NCI-H1436 treated with DMSO at 0.1 percent for 48 hours (cell line): ENCODE measurements at places on chromosomes 16 and 17.

DNA sequence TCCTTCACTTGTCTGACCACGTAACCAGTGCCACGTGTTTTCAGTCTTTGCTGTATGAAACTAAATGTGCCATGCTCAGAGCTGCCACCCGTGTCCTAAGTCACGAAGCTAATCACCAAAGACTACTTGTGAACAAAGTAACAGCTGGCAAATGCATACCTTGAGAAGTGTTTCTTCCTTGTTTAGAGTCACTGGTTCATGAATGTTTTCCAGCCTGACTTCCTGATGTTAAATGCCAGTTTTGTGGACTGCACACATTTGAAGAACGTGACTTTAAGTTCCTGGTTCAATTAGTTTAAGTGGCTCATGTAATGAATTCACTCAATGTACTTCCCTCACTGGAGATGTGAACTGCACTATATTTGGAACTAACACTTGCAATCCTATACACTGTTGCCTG, 19.9 kb upstream of the KPNB1 start:
- DNase-seq, result no peak

DNA sequence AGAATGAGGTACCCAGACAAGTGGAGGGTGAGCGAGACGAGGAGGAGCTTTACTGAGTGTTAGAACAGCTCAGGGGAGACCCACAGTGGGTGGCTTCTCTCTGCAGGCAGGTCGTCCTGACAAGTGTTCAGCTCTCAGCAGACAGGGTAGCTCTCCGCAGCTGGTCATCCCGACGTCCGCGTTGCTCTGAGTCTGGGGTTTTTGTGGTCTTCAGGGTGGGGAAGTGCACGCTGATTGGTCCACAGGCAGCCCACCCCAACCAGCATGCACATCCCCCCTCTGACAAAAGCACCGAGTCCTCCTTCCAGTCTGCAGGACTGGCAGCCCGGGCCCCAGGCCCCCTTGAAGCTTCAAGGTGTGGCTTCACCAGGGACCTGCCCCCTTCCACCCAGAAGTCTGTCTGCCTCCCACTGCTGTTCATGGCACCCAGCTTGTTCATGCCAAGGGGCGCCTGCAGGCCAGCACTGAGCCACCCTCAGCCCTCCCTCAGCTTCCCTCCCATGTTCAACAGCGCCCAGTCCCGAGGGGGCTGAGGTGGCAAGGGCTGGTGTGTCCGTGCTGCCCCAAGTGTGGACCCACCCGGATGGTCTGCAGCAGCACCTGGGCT, 19.9 kb upstream of the WDR45B start:
- DNase-seq, result no peak

DNA sequence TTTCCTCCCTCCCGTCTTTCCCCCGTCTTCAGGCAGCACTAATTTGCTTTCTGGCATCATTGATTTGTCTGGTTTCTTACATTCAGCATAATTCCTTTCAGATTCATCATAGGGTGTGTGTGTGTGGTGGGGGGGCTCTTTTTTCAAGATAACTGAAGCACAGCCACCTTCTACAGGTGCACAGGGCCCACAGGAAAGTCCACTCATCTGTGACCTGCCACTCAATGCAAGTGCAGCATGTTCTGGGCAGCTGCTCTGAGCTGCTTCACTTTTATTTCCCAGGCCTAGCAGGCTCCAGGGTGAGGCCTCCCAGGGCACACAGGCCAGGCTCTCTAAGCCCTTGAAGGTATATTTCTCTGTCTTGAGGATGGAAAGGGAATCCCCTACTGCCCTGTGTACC, 35.2 kb upstream of the MYH10 start:
- no peak for DNase-seq

GRCh38 chr17:62676952-62677596, 49.6 kb downstream of the MRC2 start:
- DNase-seq, result no peak

DNA sequence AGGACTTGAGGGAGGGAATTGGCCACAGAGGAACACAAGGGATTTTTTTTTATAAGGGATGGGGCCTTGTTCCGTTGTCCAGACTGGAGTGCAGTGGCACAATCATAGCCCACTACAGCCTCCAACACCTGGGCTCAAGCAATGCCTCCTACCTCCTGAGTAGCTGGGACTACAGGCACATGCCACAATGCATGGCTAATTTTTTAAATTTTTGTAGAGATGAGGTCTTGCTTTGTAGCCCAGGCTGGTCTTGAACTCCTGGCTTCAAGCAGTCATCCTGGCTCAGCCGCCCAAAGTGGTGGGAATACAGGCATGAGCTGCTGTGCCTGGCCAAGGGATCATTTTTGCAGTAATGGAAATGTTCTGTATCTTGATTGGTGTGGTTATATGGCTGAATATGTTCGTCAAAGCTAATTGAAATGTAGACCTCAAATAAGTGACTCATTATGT, 56.9 kb downstream of the VMP1 start:
- DNase-seq, result no peak

- no peak for DNase-seq
Observed at GRCh38 chr17:8186446-8186786, 3.6 kb downstream of the BORCS6 start.

GRCh38 chr16:78217276-78217675, 117.8 kb downstream of the WWOX start:
- no peak for DNase-seq

- DNase-seq, result no peak
Observed at GRCh38 chr17:78675836-78676235, 98.6 kb upstream of the DNAH17 start.

- no peak for DNase-seq
Observed at GRCh38 chr17:50314456-50315011, 31.4 kb upstream of the XYLT2 start.

- no peak for DNase-seq
Observed at GRCh38 chr16:73615071-73615940, 567.4 kb upstream of the ZFHX3 start.

DNA sequence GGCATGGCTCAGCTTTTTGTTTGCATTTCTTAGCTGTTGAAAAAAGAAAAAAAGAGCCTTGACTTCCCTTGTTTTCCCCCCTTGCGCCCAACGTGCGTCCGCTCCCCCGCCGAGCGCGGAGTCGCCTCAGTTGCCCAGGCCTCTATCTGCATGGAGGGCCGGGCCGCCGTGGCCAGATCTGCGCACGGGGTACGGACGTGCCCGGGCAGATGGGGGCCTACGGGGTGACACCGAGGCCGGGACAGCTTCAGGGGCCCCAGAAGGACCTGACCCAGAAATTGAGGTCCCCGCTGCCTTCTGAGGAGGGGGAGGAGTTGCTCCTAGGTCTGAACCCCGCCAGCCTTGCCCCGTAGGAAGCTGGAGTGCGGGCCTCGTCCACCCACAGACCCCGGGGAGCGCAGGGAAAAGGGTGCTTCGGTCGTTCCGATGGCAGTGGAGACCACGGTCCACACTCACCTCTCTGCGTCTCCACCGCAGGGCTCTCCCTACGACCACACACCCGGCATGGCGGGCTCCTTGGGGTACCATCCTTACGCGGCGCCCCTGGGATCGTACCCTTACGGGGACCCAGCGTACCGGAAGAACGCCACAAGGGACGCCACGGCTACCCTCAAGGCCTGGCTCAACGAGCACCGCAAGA, 1.5 kb downstream of the IRX5 start:
- DNase-seq, result no peak

DNA sequence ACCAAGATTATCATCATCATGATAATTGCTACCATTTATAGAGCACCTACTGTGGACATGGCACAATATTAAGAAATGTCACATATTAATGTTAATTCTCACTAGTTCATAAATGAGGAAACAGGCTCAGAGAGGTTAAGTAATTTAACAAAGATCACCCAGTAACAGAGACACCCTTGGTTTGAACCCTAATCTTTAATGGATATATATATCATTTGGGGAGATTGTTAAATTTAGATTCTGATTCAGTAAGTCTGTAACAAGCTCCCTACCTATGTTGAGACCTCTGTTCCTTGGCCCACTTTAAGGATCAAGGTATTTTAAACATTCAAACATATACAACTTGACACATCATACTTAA, 804 bp upstream of the TMEM100 start:
- no peak for DNase-seq

DNA sequence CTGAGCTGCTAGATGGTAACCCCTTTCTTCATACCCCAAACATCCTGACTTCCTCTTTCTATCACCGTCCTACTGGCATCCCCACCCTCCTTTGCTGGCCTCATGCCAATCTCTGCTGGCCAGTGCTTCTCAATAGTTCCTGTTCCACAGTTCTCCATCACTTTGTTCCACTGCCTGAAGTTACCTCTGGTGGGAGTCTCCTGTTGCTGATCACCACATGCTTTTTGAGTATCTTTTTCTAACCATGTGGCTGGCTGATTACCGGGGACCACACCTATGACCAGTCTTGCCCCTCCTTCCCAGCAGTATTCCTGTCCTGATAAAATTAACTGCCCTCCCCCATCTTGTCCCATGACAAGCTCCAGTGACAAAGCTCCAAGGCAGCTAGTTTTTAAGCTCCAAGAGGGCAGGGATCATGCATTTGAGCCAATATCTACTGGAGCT, 380.4 kb upstream of the CCL2 start:
- DNase-seq, result no peak

GRCh38 chr16:68575082-68575481, 36.0 kb downstream of the ZFP90 start:
- DNase-seq, result no peak

GRCh38 chr17:10735251-10735650, 5.4 kb upstream of the TMEM220 start:
- no peak for DNase-seq

GRCh38 chr17:41629826-41630670, 5.7 kb upstream of the KRT17 start:
- no peak for DNase-seq

DNA sequence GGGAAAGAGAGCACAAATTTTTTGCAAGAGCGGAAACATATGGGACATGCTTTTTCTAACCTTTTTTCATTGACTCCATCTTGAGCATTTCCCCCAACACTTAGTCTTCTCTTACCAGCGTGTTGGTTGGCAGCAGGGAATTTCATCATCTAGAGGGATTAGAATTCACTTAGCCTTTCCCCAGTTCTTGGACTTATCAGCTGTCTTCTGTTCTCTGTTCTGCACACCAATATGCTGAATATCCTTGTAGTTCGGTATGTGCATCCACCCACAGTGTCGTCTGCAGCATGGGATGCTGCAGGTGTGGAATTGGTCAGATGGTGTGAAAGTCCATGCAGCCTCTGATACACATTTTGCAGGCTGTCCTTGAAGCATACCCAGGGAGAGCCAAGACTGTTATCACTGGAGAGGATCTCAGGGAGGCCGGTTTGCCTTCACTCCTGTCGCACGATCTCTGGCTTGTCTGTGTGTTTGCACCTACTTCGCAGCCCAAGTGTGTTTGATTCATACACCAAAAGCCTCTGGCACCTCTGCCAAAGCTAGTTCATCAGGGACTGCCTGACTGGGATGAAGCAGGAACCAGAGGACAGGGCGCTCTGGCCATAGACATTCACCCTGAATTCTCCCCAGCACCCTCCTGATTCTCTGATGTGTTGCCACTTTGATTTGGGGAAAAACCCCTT, 93.3 kb downstream of the SOCS1 start:
- DNase-seq, result no peak

- DNase-seq, result no peak
Observed at GRCh38 chr17:40197550-40197949, 20.3 kb downstream of the RAPGEFL1 start.

- DNase-seq, result no peak
Observed at GRCh38 chr17:77923776-77924513, 34.6 kb upstream of the TNRC6C start.

DNA sequence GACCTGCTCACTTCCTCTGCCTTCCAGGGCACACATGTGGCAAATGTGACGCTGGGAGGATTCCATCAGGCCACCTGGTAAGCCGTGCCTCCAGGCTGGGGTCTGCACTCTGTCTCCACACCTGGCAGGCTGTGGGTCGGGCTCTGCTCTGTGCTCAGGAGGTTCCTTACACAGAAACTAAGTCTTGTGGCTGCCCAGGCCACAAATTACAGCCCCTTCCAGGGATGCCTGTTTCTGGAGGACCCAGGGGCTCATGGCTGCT, 58.2 kb downstream of the RMI2 start:
- DNase-seq, result no peak

- DNase-seq, result no peak
Observed at GRCh38 chr17:81037026-81037797, 2.3 kb downstream of the BAIAP2 start.

- DNase-seq, result peak; percentile 59
Observed at GRCh38 chr17:42312285-42313130, 24.2 kb downstream of the STAT5A start.

DNA sequence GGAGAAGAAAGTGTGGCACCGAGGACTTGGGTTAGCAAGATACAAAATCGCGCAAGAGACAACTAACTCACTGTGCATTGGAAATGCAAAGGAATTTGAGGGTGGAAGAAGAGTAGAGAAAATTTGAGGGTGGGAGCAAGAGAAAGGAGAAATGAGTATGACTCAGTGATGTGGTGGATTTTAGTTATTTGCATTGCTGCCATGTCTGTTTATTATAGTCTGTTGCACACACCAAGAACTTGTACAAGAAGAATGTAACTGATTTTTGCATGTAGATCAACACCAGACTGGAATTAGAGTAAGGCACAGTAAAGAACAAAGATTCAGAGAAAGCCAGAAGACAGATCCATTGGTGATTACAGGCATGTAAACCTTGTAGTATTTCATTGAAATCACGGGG, 71.6 kb upstream of the SMIM36 start:
- no peak for DNase-seq

GRCh38 chr16:23570992-23571632, 13.6 kb downstream of the UBFD1 start:
- DNase-seq, result no peak

- no peak for DNase-seq
Observed at GRCh38 chr17:61393550-61393903, 6.1 kb upstream of the TBX2 start.

DNA sequence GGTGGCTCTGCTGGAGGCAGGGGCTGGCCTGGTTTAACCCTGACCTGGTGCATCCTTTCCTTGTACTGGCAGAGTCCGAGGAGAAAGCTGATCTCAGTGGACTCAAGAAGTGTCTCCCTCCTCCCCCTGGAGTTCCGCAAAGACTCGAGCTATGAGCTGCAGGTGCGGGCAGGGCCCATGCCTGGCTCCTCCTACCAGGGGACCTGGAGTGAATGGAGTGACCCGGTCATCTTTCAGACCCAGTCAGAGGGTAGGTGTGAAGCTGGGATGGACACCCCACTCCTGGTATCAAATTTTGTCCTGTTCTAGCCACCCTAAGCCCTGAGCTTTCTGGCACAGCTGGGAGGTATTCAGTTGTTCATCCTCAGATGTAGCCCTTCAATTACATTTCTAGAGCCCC, 42.5 kb downstream of the IL21R start:
- DNase-seq, result no peak

GRCh38 chr17:59829217-59830006, 63.3 kb downstream of the TUBD1 start:
- DNase-seq, result peak; percentile 95
